ENCODE measurements at places on chromosomes 11 and 22.
A peak's percentile ranks its signal among the peaks of the same experiment; 100 is the strongest.

GRCh38 chr22:48089601-48090331 is 1327.3 kb downstream of the TBC1D22A start:
- no peak for DNase-seq

DNA sequence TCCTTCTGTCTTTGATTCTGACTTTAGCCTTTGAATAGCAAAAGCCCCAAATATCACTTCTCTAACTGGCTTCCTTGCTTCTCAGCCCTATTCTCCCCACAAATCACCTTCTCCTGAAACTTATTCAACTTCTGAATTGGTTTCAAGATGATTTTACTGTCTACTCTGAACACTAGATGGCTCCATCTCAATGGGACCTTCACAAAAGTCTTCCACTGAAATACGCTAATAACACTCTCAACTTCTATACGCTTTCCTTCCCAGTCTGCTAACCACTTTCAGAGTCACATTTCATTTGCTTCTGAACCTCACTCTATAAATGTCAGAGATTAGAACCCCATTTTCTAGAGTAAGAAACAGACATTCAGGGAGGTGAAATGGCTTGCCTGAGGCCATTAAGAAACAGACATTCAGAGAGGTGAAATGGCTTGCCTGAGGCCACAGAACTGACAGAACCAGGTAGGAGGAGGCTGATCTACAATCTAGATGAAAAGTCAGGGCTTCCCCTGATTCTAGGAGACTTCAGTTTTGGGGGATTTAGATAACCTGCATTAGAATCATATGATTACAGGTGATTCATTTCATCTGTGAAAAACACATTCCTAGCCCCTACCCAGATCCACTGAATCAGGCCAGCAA is 20.6 kb downstream of the MORC2 start:
- DNase-seq, result no peak

DNA sequence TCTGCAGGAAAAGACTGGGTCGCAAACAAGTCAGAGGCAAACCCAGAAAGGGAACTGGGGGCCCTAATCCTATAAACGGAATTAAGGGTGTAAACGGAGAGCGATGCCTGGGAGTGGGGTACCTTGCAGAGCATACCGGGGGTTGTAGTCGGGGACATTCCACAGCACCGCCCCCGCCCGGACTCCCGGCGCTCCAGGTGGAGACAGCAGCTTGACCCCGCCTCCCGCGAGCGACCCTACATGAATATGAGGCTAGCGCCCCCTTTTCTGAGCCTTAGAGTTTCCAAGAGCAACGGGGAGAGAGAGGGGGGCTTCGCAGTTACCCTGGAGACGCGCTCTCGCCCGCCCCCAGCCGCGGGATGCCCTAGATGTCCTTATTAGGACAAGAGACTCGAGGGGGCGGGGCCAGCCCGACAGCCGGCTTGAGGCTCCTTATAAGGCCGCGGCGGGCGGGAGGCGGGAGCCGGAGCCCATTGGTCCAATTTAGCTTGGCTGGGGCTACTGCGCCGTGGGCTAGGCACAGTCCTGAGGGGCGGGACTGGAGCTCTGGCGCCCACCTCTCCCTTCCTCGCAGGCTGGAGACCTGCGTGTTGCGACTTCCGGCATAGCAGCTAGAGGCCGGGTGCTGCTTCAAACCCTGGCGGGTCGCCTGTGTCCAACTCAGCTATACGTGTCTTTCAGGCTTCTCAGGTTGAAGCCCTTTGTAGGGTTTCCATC is 980 bp upstream of the MUS81 start:
- DNase-seq, result peak; percentile 95

DNA sequence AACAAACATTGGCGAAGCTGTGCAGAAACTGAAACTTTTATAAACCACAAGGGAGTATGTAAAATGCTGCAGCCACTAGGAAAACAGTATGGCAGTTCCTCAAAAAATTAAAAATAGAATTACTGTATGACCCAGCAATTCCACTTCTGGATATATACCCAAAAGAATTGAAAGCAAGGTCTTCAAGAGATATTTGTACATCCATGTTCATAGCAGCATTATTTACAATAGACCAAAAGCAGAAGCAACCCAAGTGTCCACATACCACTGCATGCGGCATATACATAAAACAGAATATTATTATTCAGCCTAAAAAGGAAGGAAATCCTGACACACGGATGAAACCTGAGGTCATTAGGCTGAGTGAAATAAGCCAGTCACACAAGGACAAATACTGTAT is 85.8 kb downstream of the RELT start:
- peak; percentile 72 for DNase-seq

DNA sequence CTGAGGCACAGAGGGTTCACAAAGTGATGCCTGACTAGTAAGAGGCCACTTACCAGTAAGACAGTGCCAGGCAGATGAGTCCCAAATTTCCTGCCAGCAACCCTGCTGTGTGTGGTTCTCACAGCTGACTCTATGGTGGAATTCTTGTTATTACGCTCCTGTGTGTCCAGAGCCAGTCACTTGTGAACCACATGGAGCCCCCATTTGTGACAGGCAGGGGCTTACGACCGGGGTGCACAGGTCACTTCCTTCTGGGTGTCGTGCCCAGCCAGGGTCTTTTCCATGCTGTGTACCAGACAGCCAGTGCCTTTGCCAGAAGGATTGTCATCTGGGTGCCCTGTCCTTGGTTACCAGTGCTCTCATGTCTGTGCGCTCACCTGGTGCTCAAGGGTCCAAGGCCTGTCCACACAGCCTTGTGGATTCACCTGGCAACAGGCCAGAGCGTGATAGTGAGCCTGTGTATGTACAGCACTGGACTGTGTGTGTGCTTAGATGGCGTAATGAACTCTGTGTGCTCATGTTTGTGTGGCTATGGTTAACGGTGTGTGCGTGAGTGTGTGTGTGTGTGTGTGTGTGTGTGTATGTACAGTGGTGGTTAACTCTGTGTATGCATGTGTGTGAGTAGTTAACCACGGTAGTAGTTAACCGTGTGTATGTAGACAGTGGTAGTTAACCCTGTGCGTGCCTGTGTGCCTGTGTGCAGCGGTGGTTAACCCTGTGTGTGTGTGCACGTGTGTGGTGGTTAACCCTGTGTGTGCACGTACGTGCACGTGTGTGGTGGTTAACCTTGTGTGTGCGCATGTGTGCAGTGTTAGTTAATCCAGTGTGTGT is 18.6 kb downstream of the GRAMD4 start:
- no peak for DNase-seq

DNA sequence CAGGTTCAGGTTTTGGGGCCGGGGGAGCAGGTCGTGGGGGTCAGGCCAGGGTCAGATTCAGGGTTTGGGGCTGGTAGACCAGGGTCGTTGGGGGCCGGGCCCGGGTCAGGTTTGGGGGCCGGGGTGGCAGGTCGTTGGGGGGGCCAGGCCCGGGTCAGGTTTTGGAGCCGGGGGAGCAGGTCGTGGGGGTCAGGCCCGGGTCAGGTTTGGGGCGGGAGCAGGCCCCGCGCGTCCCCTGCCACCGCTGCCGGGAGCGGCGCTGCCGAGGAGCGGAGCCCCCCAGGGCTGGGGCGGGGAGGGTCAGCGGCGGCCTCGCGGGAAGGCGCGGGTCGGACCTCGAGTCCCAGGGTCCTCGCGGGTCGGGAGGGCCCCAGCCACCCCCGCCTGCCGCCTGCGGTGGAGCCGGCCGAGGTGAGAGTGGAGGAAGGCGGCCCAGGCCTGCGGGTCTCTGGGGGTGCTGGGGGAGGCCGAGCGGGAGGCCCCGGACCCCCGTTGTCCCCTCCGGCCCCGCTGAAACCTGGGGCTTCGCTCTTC is 535 bp downstream of the TRABD start:
- DNase-seq, result no peak

GRCh38 chr11:118820412-118821357 is 29.7 kb upstream of the DDX6 start:
- DNase-seq, result no peak

GRCh38 chr11:94734563-94735275 is 33.4 kb upstream of the AMOTL1 start:
- no peak for DNase-seq

DNA sequence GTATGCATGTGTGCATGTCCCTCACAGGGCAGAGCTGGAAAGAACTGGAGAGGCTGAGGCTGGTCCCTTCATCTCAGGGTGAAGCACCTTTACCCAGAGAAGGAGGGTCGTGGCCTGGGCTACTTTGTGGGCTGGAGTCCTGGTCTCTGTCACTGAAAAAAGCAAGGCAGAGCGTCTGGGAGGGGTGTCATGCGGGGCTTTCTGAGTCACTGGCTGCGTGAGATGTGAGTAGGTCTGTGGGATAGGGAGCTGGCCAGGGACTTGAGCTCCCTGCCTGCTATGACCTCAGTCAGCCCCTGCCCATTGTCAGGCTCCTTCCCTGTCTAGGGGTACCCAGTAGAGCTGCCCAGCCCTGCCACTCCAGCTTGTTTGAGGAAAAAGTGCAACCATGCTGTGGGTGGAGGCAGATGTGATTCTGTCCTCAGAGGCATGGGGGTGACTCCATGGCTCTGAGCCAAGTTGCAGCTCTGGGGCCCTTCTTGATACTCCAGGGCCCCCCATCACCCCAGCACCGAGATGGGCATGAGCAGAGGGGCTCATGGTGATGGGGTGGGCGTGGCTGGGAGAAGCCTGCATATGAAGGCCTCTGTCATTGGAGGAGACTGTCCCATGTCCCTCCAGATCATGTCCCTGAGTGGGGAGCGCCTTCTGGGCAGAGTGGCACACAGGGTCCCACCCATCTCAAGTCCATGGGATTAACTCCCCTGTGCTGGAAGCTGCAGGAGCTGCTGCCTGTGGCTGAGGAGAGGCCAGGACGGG is 27.8 kb downstream of the KCNQ1 start:
- no peak for DNase-seq

GRCh38 chr11:102716527-102716926 is 8.2 kb downstream of the MMP8 start:
- DNase-seq, result no peak
